ENCODE measurements at places on chromosomes 13 and 19. TPM values are rescaled to one million over a fixed set of nuclear protein-coding genes. Genes with fewer than 3 reads are reported as not detected.

Gene FAM124A
- polyA plus RNA-seq = 3.0 TPM

Gene CYP2A7
- polyA plus RNA-seq = not detected

Gene IGFL3
- not detected for polyA plus RNA-seq

- DNase-seq = peak; percentile 19
Measured at GRCh38 chr19:3801412-3802096, 15.4 kb upstream of the MATK start.

DNA sequence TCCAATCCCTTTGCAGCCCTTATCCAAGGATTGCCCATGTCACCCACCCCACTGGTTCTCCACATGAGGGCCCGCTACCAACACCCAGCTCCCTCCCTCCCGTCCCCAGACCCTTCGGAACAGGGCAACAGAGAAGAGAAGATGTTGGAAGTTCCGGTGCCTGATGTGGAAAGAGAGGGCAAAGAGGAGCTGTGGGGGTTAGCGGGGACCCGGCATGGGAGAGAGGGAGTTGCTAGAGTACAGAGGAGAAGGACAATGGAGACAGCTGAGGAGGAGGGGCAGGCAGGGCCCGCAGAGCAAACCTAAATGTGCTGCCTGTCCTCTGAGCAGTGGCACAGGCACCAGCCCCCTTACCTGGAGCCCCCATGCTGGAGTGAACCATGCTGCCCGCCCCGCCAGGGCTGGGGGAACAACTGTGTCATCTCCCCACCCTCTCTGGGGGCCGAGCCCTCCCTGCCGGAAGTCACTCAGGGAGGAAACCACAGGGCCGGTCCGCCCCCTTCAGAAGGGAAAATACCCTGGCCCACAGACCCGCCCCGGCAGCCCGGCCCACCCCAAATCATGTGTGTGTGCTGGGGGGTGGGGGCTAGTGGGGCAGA is at the start of gene POU2F2:
Gene POU2F2, minus strand, starts transcription at position 417 of the 599 bp plus-strand sequence. Its CDS starts 35 bp downstream, at position 382.
- DNase-seq = no peak

GRCh38 chr13:39379118-39379517 is 223.9 kb downstream of the LHFPL6 start:
- DNase-seq = no peak

DNA sequence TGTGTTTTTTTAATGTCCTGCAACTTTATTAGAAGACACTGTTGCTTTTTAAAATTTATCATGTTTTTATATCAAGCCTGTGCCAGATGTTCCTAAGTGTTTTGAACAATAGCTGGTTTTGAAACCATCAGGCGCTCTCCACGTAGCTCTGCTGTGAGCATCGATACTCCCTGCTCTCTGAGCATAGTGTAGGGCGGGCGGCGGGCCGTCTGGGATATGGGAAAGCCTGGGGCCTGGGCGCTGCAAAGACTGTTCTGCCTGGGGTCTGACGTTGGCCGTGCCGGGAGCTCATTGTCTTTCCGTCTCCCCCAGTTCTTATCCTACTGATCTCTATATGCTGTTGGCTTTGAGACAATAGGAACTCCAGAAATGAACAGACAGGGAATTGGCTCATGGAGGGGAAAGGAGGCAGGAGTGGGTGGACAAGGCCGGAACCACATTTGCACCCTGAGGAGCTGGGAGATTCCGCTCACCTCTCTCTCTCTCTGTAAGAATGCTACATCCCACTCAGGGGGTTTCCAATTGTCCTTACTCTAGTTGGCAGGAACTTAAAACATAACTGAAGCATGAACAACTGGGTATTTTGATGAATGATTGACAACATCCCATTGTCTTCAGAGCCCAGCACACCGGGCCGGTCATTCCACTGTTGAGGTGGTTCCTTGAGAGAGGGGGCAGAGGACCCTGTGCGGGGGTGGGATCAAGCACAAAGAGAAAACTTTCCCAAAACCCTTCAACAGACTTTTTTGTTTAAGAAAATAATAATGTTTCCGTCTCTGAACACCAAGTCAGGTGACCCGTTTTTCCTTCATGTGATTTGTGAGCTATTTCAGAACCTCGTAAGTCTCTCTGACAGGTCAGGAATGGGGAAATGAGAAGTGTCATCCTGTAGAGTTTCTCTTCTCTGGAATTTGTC is 64.7 kb downstream of the COL4A2 start:
- peak; percentile 19 for DNase-seq

DNA sequence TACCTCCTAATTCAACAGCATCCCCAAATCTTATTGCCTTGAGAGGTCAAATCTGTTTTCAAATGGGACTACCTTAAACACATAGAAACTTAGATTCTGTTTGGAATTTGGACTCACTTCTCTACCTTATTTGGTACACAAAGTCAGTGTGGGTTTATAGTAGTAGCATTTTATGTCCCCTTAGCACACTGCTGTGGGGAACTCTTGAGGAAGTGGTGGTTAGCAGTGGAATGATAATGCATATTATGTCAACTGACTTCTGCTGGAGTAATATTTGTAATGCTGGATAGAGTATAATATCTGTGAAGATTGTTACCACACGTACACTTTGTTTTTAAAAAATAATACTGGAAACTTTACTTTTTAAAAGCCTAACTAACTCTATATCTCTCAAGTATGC is 386.3 kb downstream of the NDFIP2 start:
- DNase-seq = no peak

- DNase-seq = peak; percentile 69
Measured at GRCh38 chr19:55809381-55810058, 22.3 kb downstream of the NLRP11 start.

DNA sequence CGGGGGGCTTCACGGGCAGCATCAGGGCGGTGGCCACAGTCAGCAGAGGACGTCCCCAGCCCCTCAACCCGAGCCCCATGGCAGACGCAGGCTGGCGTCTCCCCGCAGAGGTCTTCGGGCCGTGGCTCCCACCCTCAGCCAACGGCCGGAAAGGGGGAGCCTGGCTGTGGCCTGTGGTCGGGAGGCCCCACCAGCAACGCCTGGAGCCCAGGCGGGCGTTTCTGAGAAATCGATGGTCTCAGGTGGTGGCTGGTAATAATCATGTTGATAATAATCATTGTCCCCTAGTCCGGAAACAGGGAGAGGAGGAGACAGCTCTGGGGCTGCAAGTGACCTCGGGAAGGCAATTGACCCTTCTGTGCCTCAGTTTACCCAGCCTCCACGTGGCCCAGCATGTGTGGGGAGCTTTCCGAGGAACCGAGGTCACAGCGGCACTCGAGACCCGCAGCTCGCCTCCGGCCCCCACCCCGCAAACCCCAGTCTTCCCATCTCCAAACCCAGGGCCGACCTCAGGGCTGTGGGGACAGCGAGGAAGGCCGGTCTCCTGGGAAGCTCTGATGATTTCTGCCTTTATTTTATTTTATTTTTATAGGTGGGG is at the start of gene PRSS57:
Gene PRSS57, minus strand, starts transcription at position 101 of the 598 bp plus-strand sequence. Its CDS starts 22 bp downstream, at position 79.
- no peak for DNase-seq

- no peak for DNase-seq
Measured at GRCh38 chr13:44768775-44769581, 192.8 kb upstream of the TSC22D1 start.

DNA sequence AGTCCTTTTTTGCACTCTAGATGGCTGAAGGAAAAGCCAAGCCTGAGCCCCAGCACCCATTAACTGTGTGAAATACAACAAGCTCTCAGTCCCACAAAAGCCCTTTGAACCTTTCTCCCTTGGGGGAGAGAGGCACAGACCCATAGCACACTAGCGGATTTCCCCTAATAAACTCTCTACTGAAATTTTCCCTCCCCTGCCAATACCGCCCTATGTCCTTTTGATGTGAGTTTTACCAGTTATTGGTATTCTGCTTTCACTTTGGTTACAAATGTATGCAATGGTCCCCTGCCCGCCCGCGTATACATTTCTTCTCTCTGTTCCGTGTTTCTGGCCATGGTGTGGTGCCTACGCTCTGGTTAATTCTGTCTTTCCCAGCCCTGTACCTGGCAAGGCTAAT is 54.0 kb upstream of the MYO16 start:
- DNase-seq = no peak

Gene PTPRH
- polyA plus RNA-seq = 54.9 TPM

DNA sequence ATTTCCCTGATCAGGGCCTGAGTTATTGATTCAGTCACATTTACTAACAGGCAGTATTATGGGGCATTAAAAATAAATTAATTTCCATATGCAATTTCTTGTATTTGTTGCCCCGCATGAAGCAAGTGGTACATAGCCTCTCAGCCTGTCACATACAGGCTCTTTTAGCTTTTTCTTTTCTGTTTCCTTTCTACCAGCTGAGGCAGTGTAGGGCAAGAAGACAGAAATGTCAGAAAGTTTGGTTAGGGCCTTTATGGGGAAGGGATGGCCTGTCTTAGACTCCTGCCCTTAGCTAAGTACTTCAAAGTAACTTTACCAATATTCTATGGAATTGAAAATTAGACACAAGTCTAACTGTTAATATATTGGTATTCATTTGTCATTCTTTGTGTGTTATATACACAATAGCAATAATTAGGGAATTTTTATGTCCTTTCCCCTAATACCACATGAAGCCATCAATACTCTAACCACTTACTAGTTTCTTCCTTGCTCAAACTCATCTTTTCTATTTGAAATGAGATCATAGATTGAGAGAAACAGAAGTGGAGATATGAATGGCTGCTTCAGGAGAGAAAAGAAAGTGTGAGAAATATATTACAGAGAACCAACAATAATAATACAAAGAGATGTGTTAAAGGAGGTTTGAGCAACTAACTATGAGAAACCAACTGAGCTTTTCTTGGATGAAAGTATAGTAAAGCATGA is 669.6 kb downstream of the PCDH17 start:
- no peak for DNase-seq

Gene OR7C1
- polyA plus RNA-seq = 0.34 TPM

DNA sequence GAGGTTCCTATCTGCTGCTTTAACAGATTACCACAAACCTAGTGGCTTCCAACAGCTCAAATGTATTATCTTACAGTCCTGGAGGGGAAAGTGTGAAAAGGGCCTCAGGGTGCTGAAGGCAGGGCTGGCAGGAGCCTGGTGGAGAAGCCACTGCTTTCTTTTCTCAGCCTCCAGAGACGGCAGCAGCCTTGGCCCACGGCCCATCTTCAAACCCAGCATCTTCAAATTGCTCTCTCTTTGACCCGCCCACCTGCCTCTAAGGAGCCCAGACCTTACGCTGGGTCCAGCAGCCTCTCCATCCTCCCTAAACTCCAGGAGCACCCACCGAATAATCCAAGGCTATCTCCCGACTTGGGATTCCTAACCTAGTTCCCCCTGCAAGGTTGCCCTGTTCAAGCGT is 35.6 kb downstream of the C13orf46 start:
- no peak for DNase-seq

Gene CFAP97D2
- polyA plus RNA-seq = not detected

DNA sequence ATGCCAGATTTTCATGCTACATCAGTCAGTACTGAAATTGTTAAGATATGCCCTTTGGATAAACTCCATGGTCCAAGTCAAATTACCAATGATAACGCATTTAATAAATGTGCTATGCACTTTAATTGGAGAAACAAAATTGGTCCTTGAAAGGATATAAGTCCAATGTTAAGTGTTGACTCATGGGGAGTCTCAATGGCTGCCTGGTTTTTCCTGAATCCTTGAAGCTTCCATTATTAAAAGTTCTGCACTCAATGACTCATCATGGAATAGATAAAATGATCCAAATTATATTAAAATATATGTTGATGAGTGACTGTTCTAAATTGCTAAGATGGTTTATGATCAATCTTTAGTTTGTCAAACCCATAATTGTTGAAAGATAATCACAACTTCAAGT is 346.0 kb upstream of the ATXN8OS start:
- DNase-seq = no peak

Gene LRRC4B
- polyA plus RNA-seq = 4.9 TPM

Gene KLK12
- not detected for polyA plus RNA-seq

DNA sequence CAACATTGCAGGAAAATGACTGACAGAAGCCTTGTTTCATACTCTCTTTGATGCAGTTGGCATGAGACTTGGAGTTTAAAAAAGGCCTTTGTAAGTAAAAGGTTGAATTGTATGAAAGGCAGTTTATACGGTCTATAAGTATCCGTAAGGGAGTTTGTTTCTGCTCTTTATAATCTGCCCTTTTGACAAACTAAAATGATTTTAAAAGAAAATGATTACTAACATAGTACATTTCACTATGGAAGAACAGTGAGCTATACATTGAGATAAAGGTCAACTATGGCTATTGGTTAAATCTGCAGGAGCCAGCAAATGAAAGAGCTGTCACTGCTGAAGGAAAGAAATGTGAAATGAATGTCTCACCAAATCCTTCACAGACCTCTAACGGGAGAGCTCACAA is 296.1 kb upstream of the SLITRK6 start:
- DNase-seq = no peak

Gene PRRG2
- polyA plus RNA-seq = 1.2 TPM

GRCh38 chr13:94115054-94115453 is 364.4 kb downstream of the DCT start:
- DNase-seq = no peak

GRCh38 chr19:47619763-47620162 is 10.8 kb downstream of the BICRA start:
- DNase-seq = no peak

DNA sequence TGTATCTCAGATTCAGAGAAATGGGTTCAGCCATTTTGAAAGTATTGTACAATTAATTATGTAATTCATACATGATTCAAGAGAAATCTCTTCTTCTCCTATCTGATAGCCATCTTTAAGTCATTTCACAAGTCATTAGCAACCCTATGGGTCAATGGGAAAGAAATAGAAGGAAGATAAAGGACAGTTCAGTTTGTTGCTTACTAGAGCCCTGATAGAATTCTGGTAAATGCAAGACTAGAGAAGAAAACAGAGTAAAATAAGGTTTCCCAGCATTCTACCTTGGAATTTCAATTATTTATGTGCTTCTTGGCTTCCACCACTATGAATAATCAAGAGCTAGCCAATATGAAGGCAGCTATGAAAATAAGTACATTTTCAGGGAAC is 117.7 kb downstream of the LHFPL6 start:
- DNase-seq = no peak

DNA sequence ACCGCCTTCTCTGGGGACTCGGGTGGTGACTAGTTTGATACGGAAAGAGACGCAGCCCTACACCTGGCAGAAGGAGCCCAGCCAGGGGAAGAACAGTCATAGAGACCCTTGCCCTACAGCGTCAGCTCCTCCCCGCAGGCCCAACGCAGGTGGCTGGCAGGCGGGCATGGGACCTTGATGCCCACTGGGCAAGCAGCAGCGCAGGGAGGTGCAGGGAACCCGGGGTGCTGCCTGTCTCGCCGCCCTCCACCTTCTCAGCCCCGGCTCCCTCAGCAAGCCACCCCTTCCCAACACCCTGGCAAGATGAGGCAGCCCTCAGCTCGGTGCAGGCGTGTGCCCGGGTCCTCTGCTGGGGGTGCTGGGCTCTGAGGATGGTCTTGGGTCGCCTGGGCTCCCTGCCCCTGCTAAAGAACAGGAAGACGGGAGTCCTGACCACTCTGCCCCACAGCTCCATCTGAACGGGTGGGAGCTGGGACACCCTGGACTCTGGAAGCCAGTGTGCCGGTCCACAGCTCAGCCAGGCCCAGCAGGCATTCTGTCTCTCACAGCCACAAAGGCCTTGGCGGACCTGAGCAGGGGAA is 9.0 kb downstream of the MIER2 start:
- DNase-seq = no peak

DNA sequence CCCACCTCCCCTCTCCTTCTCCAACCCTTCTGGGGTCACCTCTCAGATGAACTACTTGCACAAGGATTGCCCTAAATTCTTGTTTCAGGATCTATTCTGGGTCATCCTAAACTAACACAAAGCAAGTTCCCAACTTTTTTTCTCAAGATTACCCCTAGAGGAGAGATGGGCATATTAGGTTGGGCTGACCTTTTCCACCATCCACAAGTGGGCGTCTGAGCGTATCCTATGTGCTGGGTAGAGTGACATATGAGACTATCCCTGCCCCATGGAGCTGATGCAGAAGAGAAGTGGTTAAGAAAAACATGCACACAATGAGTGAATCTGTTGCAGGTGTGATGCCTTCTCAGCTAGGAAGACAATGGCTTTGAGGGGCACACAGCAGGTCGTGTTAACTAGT is 132.7 kb downstream of the CACNA1A start:
- DNase-seq = no peak

GRCh38 chr13:47478985-47479384 is 522.1 kb downstream of the SUCLA2 start:
- DNase-seq = no peak

Measured in adrenal gland (tissue), 19 donors.